Fibroblast of skin of left biceps (primary cell): ENCODE measurements at places on chromosomes 5 and 9.

DNA sequence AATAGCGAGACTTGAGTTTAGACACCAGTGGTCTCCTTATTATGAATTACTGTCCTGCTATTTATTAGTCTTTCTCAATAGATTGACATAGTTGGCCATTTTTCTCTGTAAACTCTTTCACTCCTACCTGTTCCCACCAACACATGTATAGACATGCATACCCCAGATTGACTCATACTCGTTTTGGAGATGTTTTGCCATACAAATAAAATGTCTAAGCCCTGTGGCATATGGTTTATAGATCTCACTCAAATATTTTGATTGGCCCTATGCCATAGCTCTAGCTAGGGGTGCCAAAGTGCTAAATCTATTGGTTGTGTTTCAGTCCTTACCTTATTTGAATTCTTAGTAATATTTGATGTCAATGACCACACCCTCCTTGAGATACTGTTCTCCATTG, 42.3 kb downstream of the CAMK4 start:
- DNase-seq, result no peak

DNA sequence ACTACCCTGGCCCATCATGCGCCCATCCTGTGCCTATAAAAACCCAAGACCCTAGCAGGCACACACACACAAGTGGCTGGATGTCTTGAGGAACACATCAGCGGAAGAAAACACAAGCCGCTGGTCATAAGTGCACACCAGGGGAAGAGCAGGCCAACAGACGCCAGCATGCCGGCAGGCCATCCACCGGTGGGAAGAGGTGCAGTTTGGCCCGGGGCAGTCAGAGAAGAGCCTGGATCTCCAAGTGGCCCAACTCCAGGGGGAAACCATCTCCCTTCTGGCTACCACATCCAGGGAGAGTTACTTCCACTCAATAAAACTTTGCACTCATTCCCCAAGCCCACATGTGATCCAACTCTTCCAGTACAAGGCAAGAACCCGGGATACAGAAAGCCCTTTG, 2001.3 kb upstream of the NUDT12 start:
- no peak for DNase-seq

DNA sequence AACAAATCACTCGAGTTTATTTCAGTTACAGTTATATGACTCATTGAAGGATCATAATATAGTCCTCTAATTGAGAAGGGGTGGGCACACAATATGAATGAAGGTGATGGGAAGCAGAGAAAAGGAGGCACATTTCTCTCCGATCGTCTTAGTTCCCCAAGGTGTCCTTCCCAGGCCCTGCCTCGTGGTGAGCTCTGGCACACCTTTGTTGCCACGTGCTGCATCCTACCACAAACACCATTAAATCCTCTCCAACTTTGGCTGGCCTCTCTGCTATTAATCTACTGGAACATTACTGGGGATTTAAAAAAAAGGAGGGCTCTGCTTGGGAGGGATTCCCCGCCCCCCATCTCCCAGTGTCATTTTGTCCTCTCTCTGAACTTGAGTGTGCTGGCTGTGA, 42.9 kb downstream of the CDH6 start:
- no peak for DNase-seq

DNA sequence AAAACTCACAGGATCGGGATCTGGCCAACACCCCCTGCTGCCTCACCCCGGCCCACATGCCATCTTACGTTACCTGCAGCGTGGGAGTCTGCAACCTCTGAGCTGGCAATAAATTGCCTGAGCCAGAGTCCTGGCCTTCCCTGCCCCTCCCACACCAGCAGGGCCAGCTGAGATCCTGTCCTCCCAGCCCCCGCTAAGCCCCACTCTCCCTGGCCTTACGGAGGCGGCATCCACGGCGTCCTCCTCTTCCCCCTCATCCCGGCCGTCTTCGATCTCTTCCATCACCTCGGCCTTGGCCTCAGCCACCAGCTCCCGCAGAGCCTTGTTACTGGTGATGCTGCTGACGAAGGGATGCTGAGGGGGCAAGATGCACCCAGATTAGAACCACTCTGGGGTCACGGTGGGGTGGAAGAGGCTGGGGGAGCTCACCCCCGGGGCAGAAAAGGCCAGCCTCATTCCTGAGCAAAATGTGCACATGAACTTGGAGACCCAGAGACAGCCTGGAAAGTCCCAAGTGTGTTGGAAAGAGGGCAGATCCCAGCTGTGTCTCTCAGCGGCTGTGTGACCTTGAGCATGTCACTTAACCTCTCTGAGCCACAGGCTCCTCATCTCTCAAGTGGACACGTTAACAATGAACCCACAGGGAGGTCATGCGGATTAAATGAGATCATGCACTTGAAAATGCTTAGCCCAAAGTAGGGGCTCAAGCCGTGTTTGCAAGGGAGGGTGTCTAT, 89.9 kb upstream of the FBXW11 start:
- DNase-seq, result no peak

DNA sequence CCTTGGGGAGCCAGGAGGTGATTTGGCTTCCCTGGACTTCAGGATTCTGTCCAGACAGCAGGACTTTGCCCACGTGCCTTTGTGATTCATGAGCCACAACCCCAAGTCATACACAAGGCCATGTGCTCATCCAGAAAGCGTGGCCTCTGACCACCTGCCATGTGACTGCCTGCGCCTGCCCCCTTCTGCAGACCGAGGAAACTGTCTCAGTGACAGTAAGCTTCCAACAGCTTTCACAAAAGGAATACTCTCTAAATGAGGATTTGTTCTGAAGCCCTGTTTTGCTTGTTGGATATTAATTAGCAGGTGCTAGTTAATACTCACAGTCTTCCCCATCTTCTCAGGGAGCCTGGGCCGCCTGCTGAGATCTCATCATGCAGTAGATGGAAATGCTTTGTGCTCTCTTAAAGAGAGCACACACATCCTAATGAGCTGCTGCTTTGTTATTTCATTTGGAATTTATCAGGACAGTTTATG, 36.9 kb upstream of the ANGPTL2 start:
- DNase-seq, result peak; percentile 47
